PC-9 (cell line): ENCODE measurements at places on chromosomes 7 and 10. TPM values are rescaled to one million over a fixed set of nuclear protein-coding genes. Genes with fewer than 3 reads are reported as not detected.
A peak's percentile ranks its signal among the peaks of the same experiment; 100 is the strongest.

DNA sequence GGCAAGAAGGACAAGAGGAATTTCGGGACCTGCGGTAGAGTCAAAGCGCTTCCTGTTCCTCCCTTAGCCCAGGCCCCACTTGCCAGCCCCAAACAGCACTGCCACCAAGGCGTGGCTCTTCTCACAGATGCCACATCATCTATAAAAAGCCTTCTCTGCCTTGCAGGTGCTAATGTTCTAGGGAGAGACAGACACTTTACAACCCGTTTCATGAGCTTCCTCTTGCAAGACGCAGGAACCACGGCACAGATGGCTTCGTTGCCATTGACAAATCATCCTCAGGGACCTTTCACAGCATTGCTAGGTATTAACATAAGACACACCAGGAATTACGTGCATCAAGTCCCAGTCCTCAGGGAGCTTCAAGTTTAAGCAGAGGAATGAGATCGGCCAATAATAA is 180.9 kb downstream of the JCAD start:
- no peaks in the 10 kb centered on the region for H3K4me1 ChIP-seq
- no peak overlapping the region for H3K4me3 ChIP-seq
- H3K36me3 ChIP-seq = no peaks in the 10 kb centered on the region
- no peak overlapping the region for H3K27ac ChIP-seq
- DNase-seq = no peak

DNA sequence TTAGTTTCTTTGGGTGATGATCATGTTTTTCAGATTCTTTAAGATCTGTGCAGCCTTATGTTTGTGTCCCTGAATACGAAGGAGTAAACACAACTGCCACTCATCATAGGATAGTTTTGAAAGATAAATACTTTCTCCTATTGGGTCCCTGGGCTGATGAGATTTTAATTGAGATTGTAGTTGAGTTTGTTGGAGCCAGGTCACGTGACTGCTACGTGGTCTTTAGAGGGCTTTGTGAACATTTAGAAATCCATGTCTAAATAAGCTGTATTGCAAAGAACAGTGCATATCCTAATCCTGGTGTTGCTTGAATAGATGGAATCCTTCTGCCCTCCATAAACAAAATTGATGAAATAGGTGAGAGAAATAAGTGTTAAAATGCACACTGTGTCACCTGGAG is 17.4 kb upstream of the ZNF716 start:
- no peak for DNase-seq
- no peak overlapping the region for H3K4me3 ChIP-seq
- H3K36me3 ChIP-seq = no peaks in the 10 kb centered on the region
- H3K27me3 ChIP-seq = no peaks in the 10 kb centered on the region
- H3K4me1 ChIP-seq = no peaks in the 10 kb centered on the region

DNA sequence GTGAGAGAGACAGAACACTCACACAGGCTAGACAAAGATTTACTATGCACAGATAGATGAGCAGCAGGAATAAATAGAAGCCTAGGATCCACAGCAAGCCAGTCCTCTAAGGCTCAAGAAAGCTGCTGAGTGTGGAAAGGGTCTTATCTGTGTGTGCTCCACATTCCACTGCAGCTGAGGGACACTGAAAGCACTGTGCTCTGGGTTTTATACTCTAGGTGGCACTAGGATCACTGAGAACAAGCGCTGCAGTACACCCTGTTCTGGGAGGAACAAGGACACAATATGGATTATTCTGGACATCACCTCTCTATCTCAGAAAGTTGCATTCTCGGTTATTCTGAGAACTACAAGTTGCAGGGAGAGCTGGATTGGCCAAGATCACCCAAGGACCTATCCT is 4.9 kb upstream of the KLHL7 start:
- H3K4me1 ChIP-seq = peaks cover 7% of the 10 kb centered on the region; the same call in 1 of the 2 replicates
- H3K27me3 ChIP-seq = no peaks in the 10 kb centered on the region
- no peak for DNase-seq
- H3K4me3 ChIP-seq = no peak overlapping the region
- H3K36me3 ChIP-seq = no peaks in the 10 kb centered on the region
- no peak overlapping the region for H3K27ac ChIP-seq

The GTPBP10 gene
- total RNA-seq = 29.3 and 36.7 TPM in 2 replicates

GRCh38 chr7:16078076-16078952 is 343.0 kb downstream of the CRPPA start:
- H3K27ac ChIP-seq = no peak overlapping the region
- DNase-seq = peak; percentile 55

GRCh38 chr10:30463944-30464451 is 30.0 kb downstream of the MAP3K8 start:
- no peaks in the 10 kb centered on the region for H3K27me3 ChIP-seq
- no peak overlapping the region for H3K27ac ChIP-seq
- H3K4me1 ChIP-seq = no peaks in the 10 kb centered on the region

The FAM25C gene
- not detected in 2 replicates for total RNA-seq

GRCh38 chr7:101560856-101561255 is 68.2 kb downstream of the MYL10 start:
- no peaks in the 10 kb centered on the region for H3K4me1 ChIP-seq
- no peak overlapping the region for H3K4me3 ChIP-seq
- DNase-seq = no peak

DNA sequence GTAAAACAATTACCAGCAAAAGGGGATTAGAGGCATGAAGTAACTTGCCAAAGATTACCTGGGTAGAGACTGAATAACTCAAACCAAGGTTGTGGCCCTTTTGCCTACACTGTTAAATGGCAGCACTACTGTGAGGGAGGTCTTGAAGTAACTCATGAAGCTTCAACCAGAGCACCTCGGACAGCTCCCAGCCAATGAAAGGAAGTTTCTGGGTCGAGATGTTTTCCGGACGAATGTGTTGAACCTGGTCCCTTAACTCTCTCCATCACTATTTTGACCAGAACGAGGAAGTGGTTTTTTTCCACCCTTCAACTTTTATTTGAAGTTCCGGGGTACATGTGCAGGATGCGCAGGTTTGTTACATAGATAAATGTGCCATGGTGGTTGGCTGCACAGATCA is 133.6 kb upstream of the PRKCQ start:
- H3K36me3 ChIP-seq = no peaks in the 10 kb centered on the region
- no peak for DNase-seq
- H3K4me3 ChIP-seq = no peak overlapping the region
- H3K4me1 ChIP-seq = no peaks in the 10 kb centered on the region
- no peaks in the 10 kb centered on the region for H3K27me3 ChIP-seq
- no peak overlapping the region for H3K27ac ChIP-seq

- no peaks in the 10 kb centered on the region for H3K36me3 ChIP-seq
- no peak for DNase-seq
- H3K4me3 ChIP-seq = peak overlapping the region; percentile 45; the same call in 1 of the 2 replicates
- H3K4me1 ChIP-seq = peaks cover 64% of the 10 kb centered on the region
- H3K27me3 ChIP-seq = no peaks in the 10 kb centered on the region
Measured at GRCh38 chr7:101127460-101128039, 646 bp downstream of the SERPINE1 start.

GRCh38 chr10:5543623-5544022 is 18.9 kb downstream of the CALML3 start:
- H3K4me3 ChIP-seq = no peak overlapping the region
- DNase-seq = no peak
- peak overlapping the region; percentile 100 for H3K27ac ChIP-seq
- H3K4me1 ChIP-seq = peaks cover 79% of the 10 kb centered on the region

DNA sequence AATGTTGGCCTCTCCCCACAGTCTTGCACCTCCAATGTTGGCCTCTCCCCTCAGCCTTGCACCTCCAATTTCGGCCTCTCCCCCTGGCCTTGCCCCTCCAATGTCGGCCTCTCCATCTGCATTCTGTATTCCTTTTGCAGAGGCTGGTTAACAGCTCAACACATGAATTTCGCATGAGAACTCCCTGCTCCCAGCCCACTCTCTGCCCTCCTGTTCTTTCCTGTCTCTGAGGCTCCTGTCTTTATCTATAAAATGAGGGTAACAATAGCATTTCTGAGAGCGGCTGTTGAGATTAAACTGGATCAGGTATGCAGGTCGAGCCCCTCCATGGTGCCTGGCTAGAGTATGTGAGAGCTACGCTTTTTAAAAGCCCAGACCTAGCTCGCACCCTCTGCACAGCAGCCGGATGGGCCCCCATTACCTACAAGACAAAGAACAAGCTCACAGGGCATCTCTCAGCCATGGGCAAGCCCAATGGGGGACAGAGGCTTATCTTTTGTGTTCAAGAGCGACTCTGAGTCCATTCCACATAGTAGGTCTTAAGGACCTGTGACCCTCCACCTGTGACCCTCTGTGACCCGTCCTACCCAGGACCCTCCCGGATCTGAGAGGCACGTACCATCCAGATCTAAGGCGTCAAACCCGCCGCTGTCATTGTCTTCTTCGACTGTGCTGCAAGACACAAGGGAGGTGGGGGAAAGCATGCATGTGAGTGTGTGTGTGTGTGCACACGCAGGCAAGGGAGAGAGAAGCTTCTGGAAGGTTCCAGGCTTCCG is 82.2 kb upstream of the GNA12 start:
- H3K4me1 ChIP-seq = no peaks in the 10 kb centered on the region
- no peaks in the 10 kb centered on the region for H3K36me3 ChIP-seq
- H3K4me3 ChIP-seq = no peak overlapping the region
- H3K27me3 ChIP-seq = no peaks in the 10 kb centered on the region

- no peak overlapping the region for H3K27ac ChIP-seq
- peaks cover 26% of the 10 kb centered on the region for H3K4me1 ChIP-seq
- H3K4me3 ChIP-seq = no peak overlapping the region
- H3K36me3 ChIP-seq = peaks cover 22% of the 10 kb centered on the region
- H3K27me3 ChIP-seq = no peaks in the 10 kb centered on the region
Measured at GRCh38 chr7:130988443-130988842, 254.4 kb upstream of the KLF14 start.

GRCh38 chr10:61998937-61999336 is 97.4 kb downstream of the ARID5B start:
- DNase-seq = no peak
- H3K36me3 ChIP-seq = no peaks in the 10 kb centered on the region
- no peaks in the 10 kb centered on the region for H3K4me1 ChIP-seq
- no peak overlapping the region for H3K4me3 ChIP-seq
- H3K27me3 ChIP-seq = no peaks in the 10 kb centered on the region
- H3K27ac ChIP-seq = no peak overlapping the region

- H3K27me3 ChIP-seq = no peaks in the 10 kb centered on the region
- H3K4me3 ChIP-seq = no peak overlapping the region
- no peaks in the 10 kb centered on the region for H3K36me3 ChIP-seq
Measured at GRCh38 chr7:111744501-111745155, 182.3 kb upstream of the IMMP2L start.

DNA sequence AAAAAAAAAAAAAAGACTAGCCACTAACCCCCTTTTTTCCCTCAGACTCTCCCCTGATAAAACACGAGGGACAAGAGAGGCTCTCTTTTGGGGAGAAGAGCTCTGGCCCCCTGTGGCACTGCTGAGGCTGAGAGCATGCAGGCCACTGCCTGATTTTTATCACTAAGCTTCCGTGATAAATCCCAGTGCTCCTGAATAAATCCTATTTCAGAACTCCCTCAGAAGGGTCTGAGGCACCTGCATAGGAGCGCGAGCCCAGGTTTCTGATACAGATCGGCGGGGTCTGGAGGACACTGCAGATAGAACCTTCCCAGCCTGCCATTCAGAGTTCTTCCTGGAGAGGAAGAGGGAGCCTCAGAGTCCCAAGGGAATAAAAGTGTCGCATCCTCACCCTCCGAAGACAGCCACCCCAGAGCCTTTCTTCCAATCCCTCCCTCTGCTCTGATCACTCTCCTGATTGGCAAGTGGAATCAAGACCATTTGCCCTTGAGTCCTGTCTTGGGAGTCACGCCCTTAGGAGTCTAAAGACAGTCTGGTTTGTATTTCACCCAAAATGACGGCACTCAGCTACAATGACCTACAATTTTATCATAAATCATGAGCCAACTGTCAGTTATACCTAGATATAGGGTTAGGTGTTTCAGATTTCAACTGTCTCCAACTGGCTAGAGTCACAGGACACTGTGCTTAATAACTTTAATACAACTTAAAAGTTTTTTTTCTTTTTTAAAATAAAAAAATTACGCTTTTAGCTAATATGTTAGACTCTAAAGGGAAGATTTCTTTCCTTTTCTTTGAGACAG is 153.5 kb downstream of the RNF216 start:
- H3K4me3 ChIP-seq = no peak overlapping the region
- peaks cover 13% of the 10 kb centered on the region for H3K4me1 ChIP-seq
- no peak overlapping the region for H3K27ac ChIP-seq
- no peak for DNase-seq

DNA sequence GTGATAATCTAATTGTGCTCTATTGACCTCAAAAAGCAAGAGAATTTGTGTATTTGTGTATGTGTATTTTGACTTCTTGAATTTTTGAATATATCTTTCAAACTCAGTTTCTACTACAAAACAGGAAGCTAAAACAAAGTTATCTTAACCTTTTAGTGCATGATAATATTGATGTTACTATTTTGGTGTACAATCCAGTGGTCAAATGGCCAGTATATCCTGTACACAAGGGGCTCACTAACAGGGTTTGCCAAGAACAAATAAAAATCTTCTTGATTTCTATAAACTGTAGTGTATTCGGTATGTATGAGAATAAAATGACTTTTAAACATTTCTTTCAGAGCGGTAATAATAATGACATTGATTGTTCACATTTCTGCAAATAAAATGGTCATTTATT is 69.6 kb downstream of the FOXP2 start:
- H3K27me3 ChIP-seq = no peaks in the 10 kb centered on the region
- no peak overlapping the region for H3K27ac ChIP-seq
- H3K4me3 ChIP-seq = no peak overlapping the region
- H3K36me3 ChIP-seq = no peaks in the 10 kb centered on the region
- no peak for DNase-seq

The KIN gene
- 7.5 and 10.4 TPM in 2 replicates for total RNA-seq

DNA sequence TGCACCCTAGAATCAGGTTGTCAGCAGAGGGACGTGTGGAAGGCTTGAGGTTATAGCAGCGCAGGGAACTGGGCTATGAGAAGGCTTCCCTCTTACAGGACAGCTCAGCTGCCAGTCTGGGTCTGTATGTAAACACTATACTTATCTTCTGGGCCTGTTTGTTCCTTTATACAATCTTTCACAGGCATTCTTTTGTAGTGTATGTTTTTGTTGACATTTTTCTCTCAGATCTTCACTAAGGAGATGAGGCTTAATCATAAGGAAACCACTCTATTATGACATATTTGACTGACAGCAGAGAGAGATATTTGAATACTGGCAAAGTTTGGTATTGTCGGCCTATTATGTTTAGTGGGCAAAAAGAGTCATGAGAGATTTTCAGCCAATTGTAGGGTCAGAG is 929 bp downstream of the GBF1 start:
- no peak for DNase-seq
- no peaks in the 10 kb centered on the region for H3K27me3 ChIP-seq
- H3K4me3 ChIP-seq = peak overlapping the region; percentile 98
- peaks cover 23% of the 10 kb centered on the region for H3K4me1 ChIP-seq
- H3K27ac ChIP-seq = no peak overlapping the region
- H3K36me3 ChIP-seq = no peaks in the 10 kb centered on the region

The FGFBP3 gene
- total RNA-seq = 0.68 and 1.0 TPM in 2 replicates
